Urothelium cell line (cell line): ENCODE measurements at places on chromosomes 2 and 18.

- DNase-seq, result no peak
Measured at GRCh38 chr2:39275016-39275415, 31.2 kb upstream of the CDKL4 start.

GRCh38 chr2:118800736-118801135 lies 46.7 kb downstream of the EN1 start:
- peak; percentile 19 for DNase-seq

GRCh38 chr2:83054751-83055150 lies 1404.3 kb downstream of the SUCLG1 start:
- DNase-seq, result no peak

DNA sequence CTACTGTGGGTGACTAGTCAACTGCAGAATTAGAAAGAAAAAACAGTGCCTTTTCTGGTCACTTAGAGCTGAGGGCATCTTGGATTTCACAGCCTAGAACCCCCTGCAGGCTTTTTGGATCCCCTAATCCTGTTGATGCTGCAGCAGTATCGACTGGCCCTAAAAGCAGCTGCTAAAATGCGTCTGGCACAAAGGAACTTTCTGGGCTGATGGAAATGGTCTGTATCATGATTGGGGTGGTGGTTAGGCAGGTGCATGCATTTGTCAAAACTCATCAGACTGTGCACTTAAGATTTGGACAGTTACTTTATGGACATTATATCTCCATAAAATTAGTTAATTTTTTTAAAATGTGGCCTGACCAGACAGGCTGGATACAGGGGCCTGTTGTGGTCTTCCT lies 149.8 kb downstream of the KLHL29 start:
- DNase-seq, result no peak

- no peak for DNase-seq
Measured at GRCh38 chr18:33326975-33327374, 113.5 kb downstream of the CCDC178 start.

DNA sequence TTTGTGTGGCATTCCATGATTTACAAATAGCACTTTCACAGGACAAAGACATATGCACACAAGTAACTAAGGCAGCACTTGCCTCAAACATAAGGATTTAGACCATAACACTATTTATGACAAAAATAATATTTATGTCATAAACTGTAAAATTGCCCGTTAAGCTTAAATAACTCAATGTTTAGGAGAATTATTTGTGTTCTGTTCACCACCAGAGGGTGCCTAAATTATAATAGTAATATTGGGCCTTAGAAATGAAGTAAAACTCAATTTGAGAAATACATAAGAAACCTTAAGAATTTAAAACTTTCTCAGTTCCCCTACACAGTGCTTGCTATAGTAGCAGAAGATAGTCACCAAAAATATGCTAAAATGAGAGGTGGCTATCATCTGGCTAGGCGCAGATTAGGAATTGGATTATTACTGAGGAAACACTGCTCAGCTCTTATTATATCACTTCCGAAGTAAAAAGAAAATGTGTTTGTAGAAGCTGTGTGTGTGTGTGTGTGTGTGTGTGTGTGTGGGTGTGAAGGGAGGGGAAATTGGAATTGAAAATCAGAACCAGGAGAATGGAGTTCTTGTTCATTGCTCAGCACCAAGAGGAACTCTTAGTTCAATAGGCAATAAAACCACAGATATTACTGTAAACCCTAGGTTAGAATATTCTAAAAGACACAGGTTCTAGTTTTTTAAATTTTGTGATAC lies 4.9 kb upstream of the CHN1 start:
- no peak for DNase-seq

DNA sequence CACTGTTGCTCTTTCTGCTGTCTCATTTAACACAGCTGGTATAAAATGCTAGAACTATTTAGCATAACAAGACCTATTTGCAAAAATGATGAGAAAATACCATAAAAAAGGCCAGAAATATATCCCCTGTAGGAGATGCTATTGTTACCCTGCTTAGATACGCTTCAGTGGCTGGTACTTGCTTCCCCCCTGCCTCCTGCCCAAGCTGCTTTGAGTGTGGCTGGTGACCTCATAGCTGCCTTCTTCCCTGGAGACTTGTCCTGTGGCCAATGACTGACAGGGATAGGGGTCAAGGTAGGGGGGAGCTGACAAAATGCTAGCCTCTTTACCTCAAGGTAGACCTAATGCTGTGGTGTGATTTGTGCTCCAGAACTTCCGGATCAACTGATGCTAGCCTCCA lies 150.2 kb upstream of the ZEB2 start:
- DNase-seq, result no peak

GRCh38 chr2:29074411-29074810 lies at the start of gene PCARE:
TSS of gene PCARE (minus strand) at chr2:29074523. CDS start at chr2:29074261, 262 bp downstream.
- DNase-seq, result no peak

GRCh38 chr2:174771631-174772471 lies 7.6 kb upstream of the CHRNA1 start:
- peak; percentile 86 for DNase-seq

DNA sequence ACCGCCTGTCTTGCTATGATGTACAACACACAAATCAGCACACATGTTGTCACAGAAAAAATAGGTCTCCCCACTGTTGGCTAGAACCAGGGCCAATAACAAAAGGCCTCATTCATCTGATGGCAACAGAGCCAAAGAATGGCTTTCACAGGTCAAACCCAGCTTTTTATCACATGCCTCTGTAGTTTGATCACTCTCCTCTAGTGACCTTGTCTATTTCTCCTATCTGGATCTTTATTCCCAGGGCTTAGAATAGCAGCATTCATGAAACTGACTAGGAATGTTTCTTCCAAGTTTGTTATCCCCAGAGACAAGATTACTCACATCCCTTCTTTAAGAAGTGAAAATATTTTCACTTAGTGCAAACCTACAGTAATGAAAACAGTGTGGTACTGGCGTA lies 285.8 kb upstream of the GYPC start:
- peak; percentile 26 for DNase-seq

DNA sequence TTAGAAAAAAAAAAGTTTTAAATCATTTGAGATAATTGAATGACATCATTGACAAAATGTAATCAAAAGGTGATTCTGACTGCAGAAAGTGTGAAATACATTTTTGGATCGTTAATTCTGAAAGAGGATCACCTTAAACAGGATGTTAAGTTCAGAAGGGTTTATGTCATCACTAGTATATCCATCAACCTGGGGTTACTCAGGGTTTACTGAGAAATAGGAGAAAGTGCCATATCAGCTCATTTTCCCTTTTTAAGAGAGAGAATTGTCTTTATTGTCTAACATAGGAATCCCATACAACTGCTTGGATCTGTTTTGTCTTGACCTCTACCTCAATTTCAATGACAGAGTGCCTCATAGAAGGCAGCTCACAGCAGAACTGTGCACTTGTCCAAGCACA lies 466.1 kb upstream of the LINC00305 start:
- DNase-seq, result no peak
